Posterior cingulate gyrus (tissue), 11 donors: ENCODE measurements at places on chromosomes 1 and 21.
A peak's percentile ranks its signal among the peaks of the same experiment; 100 is the strongest.

DNA sequence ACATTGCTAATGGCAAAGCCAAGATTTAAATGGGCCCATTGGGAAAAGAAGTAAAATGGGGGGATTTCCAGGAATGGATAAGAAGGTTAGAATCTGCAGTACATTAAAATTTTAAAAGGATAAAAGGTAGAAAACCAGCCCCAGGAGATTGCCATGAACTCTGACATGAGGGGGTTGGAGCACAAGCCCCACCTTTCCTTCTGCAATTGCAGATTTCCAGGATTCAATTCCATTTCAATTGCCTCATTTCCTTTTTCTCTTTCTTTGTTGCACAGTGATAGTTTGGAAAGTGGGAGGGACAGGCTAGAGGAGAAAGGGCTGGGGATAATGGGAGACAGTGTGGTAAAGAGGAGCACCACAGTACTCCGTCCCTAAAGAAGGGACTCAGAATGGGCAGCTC is 238.5 kb upstream of the RAB4A start:
- no peak for DNase-seq

- peak; percentile 34 for DNase-seq
These were observed 90.5 kb upstream of the TLR5 start for GRCh38 chr1:223233410-223234169.

GRCh38 chr1:205041001-205041715 is 1.9 kb upstream of the CNTN2 start:
- DNase-seq, result no peak

DNA sequence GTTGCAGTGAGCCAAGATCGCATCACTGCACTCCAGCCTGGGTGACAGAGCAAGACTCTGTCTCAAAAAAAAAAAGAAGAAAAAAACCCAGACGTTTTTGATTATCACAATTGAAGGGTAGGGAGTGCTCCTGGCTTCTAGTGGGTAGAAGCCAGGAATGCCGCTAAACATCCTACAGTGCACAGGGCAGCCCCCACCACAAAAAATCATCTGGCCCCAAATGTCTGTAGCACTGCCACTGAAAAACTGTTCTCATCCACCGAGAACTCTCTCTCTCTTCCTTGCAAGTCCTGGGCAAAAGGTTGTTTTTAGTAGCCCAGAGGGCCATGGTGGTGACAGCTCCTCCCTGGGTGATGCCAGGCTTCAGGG is 35.6 kb upstream of the GPR157 start:
- no peak for DNase-seq

DNA sequence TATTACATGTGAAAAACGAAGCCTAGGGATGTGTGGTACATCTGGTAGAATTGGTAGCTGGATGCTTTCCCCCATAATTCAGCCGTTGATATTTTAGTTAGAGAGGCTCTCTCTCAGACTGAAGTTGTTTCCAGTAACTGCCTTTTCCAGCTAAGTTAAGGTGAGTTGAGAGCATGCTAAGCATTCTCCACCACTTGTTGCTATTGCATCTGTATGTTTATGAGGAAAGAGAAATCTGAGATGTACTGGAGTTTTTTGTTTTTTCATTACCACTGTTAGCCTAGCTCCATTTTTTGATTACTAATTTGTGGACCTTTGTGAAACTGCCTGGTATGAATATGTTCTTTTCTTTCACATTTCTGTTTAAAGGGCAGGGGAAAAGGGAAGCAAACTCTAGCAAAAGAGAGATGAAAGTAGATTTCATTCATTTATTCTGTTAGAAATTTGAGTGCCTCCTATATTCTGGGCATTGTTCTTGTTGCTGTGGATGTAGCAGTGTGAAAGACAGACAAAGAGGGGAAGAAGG is 189.9 kb upstream of the CACYBP start:
- DNase-seq, result no peak

DNA sequence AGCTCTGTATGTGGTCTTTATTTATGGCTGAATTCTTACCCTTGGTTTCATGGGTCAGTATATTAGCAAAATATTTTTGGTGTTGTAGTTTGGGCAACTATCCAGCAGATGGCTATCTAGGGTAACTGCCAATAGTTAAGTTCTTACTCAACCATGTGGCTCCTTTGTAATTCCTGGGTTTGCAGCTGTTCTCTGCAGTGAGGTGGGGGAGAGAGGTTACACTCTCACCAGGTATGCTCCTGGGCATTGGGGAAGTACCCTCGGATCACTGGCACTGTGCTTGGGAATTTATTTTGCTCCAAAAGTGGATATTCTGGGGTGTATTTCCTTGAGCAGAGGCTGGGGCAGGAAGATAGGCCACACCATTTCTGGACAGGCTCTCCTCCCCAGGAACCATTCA is 436.7 kb upstream of the TMPRSS15 start:
- DNase-seq, result no peak

DNA sequence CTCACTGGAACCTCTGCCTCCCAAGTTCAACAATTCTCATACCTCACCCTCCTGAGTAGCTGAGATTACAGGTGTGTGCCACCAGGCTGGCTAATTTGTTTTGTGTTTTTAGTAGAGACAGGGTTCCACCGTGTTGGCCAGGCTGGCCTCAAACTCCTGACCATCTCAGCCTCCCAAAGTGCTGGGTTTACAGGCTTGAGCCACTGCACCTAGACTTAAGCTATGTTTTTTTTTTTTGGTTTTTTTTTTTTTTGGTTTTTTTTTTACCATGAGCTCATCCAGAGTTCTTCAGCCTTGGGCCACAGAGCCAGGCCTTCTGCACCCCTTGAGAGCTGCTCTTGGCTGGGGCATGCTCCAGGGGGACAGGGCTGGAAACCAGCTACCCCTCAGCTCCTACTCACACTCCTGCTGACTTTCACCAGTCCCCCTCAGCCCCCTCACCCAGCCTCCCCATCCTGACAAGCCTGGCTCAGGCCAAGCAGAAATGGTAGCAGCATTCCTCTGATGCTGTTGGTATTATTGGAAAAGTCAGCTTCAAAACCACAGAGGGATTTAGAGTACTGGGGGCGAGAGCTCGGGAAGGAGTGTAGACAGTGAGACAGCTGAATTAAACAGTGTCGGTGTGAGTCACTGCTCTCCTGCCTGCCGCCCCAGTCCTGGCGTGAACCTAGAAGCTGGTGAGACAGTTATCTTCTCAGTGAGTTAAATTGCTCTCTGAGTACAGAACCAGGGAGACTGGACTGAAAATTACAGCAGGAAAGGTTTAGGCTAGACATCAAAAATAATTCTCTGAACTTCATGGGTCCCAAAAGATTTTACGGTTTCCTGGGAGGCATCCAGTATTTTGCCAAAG is 63.7 kb downstream of the NAV1 start:
- peak; percentile 92 for DNase-seq

GRCh38 chr21:33841561-33841960 is 74.0 kb downstream of the ATP5PO start:
- DNase-seq, result no peak

DNA sequence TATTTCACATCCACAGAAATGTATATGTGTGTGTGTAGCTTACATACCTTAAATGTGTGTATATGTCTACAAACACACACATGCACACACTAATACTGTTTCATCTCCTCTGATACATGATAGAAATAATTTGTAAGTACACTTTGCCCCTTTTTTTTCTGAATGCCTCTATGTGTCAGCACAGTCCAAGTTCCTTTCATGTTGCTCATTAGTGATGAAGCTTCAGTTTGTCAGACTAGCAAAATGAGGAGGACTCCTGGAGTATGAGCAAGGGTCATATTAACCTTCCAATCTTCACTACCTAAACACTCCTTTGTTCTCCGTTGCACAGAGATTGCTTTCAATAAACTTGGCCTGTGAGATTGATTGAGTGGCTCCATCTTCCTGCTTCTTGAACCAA is 935.4 kb downstream of the MRPL39 start:
- no peak for DNase-seq

DNA sequence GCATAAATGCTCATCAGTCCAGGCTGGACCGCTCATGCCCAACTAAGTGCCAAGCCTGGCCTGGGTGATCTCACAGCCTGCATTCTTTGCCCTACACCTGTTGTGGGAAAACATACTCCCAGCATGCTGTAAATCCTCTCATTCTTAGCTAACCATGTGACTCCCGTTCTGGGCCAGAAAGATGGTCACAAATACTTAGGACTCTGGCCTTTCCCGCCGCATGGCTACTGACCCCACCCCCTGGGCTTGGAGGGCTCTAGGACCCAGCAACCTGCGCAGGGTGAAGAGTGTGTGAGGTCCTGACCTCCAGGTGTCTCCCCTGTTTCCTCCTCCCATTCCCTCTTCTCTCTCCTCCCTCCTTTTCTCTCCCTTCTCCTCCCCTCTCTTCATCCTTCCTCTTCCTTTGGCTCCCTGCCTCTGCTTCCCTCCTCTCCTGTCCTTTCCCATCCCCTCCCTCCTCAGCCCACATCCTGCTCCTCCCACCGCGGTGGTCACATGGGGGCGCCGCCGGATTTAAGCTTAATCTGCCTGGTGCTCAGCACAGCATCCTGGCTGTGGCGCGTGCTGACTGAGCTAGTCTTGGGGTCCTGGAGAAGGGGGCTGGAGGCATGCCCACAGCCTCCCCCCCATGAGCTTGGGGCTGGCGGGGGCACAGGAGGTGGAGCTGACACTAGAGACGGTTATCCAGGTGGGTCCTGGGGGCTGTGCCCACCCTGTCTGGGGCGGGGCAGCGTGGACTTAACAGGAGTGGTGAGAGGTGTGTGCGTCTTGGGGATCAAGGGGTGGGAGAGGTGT is at the start of gene CROCC:
Gene CROCC, plus strand, starts transcription at position 541 of the 795 bp plus-strand sequence. Its CDS starts 88 bp downstream, at position 629.
- DNase-seq, result no peak

DNA sequence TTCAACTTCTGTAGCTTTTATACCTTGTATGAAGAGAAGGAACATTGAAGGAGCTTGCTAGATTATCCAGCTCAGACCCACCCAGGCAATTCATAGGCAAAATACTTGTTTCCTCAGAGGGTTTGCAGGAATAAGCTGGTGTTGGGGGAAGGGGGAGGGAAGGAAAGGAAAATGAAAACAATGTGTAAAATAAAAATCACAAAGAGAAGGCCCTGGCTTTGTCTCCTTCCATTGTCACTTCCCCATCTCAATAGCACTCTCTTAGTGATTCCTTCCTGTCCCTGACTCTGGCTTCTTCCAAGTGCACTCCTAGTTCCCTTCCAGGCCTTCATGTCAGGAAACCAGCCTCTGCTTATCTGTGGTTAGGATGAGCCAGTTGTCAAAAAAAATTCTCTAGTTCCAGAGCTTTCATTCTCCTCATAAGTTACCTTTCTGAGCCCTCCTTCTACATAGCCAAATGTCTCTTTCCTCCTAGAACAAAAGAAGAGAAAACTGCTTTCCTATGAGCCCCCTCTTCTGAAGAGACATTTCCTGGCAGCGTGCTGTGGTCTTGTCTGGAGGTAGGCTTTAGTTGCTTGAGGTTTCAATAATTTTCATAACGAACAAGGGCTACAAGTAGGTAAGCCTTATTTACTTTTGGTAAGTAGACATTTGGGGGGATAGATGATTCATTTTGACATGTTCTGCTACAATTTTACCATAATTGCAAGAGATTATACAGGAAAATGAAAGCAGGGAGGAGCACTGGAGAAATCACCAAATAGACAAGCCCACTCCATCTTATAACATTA is 45.7 kb downstream of the FASLG start:
- no peak for DNase-seq

DNA sequence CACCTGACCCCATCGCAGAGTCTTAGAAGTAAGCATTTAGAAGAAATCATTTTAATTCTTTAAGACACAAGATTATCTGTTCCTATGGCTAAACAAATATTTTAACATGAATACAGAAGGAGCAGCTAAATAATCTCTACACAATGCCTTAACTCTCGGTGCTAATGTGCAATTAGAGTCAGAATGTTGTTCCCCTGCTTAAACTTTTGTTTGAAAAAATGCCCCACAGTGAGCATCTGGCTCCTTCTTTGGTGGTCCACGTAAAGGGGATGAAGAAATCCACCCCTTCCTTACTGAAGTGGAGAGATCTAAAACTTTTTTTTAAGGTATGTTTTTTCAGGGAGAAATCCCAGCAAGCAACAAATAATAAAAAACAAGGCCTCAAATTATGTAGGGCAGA is 55.2 kb downstream of the SLC45A1 start:
- no peak for DNase-seq

DNA sequence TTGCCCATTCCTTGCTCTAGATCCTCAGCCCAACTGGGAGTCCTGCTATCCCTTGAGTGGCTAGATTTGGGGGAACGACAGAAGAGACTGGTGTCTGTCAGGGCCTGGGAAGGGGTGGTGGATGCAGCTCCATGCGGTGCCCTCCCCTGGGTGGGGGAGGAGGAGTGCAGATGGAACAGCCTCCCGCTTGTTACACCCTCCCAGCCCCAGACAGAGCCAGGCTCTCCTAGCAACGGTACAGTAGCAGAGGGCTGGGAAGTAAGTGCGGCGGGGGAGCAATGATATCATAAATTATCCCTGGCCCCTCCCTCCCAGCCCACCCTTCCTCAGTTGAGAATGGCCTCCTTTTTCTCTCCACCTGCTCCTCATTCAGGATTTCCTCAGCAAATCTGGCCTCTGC is 37.2 kb downstream of the RHBG start:
- DNase-seq, result no peak
